Cerebellum (tissue), 4 donors: ENCODE measurements at places on chromosomes 7 and 10. TPM values are rescaled to one million over a fixed set of nuclear protein-coding genes. Genes with fewer than 3 reads are reported as not detected.

DNA sequence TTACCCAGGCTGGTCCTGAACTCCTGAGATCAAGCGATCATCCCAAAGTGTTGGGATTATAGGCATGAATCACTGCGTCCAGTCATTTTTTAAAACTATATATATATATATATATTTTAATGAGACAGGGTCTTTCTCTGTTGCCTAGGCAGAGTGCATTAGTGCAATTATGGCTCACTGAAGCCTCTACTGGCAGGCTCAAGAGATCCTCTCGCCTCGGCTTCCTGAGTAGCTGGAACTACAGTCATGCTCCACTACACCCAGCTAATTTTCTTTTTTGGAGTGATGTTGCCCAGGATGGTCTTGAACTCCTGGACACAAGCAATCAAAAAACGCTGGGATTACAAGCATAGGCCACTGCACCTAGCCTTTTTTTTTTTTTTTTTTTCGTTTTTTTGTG is 55.3 kb upstream of the KAT6B start:
- DNase-seq: no peak

DNA sequence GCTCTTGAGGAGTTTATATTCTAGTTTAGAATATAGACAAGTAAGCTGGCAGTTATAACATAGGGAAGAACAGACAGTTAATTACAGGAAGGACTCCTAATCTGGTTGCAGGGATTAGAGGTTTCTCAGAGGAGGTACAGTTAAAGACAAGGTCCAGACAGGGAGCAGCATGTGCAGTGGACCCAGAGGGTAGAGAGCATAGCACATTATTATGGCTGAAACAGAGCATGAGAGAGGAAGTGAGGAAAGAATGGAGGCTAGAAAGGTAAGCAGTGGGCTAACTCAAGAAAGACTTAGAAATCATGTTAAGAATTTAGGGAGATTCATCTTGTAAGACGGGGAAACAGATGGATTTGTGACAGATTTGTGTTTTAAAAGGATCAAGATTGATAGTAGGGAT is 9.7 kb downstream of the MIOS start:
- DNase-seq: no peak

DNA sequence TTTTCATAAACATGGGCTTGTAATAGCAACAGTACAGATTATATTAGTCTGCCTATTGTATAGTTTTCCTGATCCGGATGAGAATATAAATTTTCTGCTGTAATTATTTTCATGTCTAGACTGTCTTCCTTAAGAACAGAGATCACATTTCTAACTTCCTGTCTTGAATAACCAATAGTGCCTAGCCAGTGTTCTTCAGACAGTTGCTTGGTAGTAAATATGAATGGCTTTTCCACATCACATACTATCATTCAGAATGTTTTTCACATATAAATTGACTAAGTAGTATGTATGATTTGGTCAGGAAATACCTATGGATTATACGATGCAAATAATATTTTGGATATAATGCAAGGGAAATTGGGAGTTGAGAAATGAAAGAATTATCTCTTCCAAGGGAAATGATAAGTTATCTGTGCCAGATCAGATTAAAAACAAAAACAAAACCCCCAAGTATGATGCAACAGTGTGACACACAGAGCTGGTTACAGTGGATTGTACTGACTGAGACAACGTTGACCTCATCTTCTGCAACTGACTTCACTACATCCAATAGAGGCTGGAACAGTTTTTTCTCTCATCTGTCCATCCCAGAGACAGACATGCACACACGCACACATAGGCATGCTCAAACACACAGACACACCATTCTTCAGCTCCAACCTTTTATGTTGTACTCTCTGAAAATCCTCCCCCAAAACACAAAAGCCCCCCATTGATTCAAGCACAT is 16.4 kb downstream of the ITGA8 start:
- DNase-seq: no peak

DNA sequence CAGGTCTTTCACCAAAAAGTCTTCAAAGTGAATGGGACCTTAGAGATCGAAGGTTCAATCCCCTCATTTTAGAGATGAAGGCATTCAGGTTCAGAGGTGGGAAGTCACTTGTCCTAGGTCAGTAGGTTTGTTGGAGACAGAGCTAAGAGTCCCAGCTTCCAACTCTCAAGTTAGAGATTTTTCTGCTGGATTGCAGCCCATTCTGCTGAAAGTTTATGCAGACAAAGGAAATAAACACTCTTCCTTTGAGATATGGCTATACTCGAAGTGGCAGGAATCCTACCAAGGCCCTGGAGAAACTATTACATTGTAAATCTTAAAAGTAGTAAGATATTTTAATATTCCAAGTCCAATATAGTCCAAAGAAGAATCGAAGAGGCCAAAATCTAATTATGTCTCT is 64.4 kb downstream of the LYZL1 start:
- DNase-seq: no peak

DNA sequence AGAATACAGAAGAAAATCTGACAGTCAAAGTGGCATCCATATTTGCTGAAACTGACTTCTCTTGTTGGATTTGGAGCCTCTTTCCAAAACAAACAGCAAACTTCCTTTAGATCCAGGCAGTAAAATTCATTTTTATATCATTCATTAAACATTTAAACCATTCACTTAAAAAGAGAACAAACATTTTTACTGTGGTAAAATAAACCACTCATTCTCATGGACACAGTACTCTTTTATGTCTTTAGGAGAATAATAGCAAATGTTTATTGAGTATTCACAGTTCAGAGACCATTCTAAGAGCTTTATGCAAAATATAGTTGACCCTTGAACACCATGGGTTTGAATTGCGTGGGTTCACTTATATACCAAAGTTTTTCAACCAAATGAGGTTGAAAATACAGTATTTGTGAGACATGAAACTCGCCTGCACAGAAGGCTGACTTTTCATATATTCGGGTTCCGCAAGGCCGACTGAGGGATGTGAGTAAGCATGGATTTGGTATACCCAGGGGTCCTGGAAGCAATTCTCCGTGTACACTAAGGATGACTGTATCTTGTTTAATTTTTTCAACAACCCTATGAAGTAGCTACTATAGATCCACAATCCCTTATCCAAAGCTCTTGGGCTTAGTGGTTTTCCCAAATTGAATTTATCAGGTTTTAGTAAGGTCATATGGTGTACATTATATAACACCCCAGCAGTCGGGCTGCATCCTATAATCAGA is 49.1 kb downstream of the ATXN7L1 start:
- no peak for DNase-seq

- no peak for DNase-seq
Measured at GRCh38 chr7:68143345-68143744, 1146.7 kb downstream of the TYW1 start.

- no peak for DNase-seq
Measured at GRCh38 chr10:80491251-80492102, 37.4 kb downstream of the TSPAN14 start.

GRCh38 chr7:51451751-51452476 is 135.3 kb upstream of the COBL start:
- no peak for DNase-seq

DNA sequence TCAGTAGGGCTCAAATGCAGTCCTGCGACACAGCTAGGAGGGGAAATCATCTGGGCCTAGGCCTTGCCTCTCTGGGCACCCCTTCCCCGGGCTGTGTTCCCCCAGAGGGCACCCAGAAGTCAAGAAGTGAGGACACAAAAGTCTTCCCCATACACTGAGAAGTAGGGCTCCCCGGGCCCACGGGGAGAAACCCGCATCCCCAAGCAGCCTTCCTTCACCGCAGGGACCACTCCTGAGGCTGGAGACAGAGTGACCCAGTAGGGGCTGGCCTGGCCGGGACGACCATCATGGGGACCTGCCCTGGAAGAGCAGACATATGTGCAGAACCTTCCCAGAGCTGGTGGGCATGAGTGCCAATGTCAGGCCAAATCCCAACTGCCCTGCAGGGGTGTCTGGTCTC is 163.5 kb downstream of the GFRA1 start:
- no peak for DNase-seq

DNA sequence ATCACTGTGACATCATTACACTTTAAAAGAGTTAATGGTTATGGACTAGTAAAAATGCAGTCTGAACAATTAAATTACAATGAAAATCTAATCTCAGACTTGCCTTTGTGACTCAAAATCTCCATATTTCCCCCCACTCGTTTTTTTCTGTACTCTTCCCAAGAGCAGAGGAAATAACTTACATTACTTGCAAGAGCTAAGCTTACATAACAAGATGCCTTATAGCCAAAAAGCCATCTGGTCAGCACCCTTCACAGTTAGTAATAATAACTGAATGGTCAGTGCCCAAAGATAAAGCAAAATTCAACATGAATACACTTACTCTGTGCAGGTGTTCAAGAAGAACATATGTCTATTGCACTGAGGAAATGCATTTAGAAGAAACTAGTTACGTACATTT is 1381.5 kb upstream of the CELF2 start:
- DNase-seq: no peak

DNA sequence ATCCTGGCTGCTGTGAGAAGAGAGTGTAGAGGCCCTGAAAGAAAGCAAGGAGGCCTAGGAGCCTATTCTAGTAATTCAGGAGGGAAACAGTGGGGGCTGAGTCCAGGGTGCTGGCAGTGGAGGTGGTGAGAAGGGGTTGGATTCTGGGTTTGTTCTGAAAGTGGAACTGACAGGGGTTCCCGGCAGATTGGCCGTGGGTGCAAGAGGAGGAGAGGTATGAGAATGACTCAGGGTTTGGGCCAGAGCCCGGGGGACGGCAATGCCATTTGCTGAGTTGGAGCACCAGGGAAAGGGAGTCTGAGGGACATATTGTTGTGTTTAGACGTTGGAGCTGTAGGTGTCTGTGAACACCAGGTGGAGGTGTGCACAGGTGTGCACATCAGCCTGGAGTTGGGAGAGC is 38.5 kb downstream of the NPTX2 start:
- DNase-seq: no peak

- DNase-seq: no peak
Measured at GRCh38 chr7:73703757-73704639, 15.5 kb downstream of the STX1A start.

- no peak for DNase-seq
Measured at GRCh38 chr7:141045126-141045841, 28.6 kb upstream of the TMEM178B start.

DNA sequence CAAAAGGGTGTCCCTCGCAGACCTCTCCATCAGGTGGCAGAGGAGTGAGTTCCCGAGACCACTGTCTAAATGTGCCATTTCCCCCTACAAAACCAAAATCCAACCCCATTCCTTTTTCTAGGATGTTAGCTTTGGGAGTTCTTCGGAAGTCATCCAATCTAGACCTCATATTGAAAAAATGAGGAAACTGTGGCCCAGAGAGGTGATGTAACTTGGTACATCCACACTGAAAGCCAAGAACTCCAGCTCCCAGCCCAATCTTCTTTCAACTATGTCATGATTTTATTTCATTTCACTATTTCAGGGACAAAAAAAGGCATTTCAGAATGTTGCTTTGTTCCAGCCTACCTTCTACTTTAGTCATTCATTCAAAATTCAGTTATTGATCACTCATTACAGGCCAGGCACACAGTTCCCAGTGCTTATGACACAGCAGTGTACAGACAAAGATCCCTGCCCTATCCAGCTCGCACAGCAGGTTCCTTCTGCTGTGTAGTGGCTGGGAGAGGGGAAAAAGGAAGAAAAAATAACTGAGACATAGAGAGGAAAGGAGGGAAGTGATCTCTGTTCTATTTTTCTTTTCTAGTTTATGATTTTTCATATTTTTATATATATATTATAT is 35.8 kb downstream of the SCRN1 start:
- no peak for DNase-seq

- no peak for DNase-seq
Measured at GRCh38 chr10:80501381-80501912, 36.3 kb upstream of the SH2D4B start.

DNA sequence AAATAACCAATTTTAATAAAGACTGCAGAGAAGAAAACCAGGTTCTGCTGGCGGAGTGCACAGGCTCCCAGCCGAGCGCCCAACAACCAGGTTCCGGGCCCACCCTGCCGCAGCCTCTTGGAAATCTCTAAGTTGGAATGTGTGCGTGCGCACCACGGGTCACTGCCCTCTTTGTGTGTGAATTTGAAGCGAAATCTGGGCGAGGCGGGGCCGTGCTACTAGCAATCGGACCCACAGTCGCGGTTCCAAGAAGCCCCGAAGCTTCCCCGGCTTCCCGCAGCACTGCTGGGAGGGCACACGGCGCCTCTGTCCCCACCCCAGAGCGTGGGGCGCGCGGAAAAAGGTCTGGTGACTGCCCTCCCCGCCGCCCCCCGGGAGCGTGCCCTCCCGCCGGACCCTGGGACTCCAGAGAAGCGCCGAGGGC is 666 bp upstream of the MAP3K8 start:
- no peak for DNase-seq

DNA sequence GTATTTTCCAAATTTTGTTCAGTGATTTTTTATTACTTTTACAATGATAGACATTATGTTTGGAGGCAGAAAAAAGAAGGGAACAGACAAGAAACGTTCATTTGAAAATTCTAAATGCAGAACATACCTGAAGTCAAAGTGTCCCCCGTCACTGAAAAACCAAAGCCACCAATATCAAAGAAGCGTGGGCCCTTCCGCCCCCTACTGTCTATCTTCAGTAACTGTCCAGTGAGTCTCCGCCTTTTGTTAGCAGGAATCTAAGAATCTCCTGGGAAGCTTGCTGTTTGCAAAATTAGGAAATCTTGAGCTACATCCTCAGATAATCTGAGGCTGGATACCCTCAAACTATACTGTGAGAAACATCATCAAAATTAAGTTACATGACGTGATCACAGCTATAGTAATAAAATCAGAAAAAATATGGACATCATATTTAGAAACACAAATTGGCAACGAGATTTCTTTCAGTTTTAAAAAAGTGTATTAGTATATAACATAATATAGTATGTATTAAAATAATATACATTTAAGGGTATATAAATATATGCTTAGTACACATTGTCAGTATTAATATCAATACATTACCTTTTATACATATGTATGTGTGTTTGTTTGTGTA is 169.3 kb upstream of the AKR1E2 start:
- peak; percentile 42 for DNase-seq

The NEURL1 gene
- 16.8 TPM for total RNA-seq

The CDHR3 gene
- 21.7 TPM for total RNA-seq

The CDK6 gene
- total RNA-seq: 81.6 TPM

The CCDC3 gene
- total RNA-seq: 10.8 TPM

The PKD2L1 gene
- not detected for total RNA-seq

The CTTNBP2 gene
- 63.5 TPM for total RNA-seq

The BTBD16 gene
- total RNA-seq: not detected

The RARRES2 gene
- total RNA-seq: 4.1 TPM

The C7orf33 gene
- 0.64 TPM for total RNA-seq

The FRG2B gene
- not detected for total RNA-seq

The ELN gene
- 27.0 TPM for total RNA-seq

The IQUB gene
- 8.2 TPM for total RNA-seq

The MYO3A gene
- total RNA-seq: 6.0 TPM

The BEND7 gene
- total RNA-seq: 16.5 TPM

The SH2D4B gene
- 0.36 TPM for total RNA-seq
